CD4-positive, alpha-beta T cell treated with Interleukin-15 for 4 hours (primary cell): ENCODE measurements at places on chromosomes 5 and 9.

DNA sequence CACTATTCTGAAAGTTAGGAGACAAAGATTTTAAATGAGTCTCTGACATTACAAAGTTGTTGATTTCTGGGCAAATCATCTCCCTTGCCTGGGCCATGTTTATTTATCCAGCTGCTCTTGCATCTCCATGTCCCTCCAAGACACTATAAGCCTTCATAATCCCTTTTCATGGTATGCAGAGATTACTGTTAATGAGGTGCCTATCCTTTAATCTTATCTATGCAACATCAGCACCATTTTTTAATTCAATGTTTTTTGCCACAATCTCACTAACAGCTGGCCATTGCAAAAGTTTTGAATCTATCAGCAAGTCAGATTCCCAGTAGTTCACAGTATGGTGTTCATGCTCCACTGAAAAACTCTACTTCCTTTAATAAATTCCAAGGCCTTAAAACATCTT, 108.5 kb upstream of the PTPRD start:
- DNase-seq: no peak

GRCh38 chr9:14909961-14910805, at the start of gene FREM1:
TSS of gene FREM1 (minus strand) at chr9:14910428. CDS start at chr9:14868977, 41,451 bp downstream.
- no peak for DNase-seq

- no peak for DNase-seq
Measured at GRCh38 chr9:123725389-123725788, 204.5 kb downstream of the DENND1A start.

DNA sequence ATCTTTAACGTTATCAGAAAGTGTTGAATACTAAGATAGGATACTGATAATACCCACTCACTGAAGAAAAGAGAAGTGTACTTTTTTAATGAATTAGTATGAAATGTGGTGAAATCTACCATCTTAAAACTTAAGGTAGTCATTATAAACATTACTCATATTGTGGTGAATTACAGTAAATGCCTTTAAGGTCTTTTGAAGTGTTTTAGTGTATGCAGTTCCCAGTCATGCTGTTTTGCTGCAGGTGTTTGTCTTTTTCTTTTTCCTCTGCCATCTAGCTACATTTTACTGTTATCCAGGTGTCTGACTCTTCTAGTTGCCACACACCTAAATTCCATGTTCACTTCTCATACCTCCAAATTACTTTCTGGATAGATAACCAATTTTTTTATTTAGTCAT, 72.6 kb downstream of the ERMP1 start:
- DNase-seq: no peak

DNA sequence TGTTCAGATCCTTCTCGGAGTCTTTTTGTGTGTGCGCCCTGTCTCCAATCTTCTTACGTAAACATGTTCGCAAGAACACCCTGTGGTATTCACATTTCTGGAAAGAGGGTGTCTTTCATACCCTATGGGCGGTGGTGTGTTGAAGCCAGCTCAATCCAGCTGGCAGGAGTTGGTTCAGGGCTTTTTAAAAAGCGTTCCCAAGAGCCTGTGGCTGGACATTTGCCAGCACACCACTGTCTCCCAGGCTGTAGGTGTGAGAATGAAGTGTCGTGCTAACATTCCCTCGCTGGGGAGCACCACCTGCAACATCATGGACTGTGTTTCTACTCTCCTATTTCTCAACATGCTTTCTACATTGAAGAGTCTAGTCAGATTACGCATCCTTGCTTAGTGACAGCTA, 51.7 kb downstream of the S1PR3 start:
- DNase-seq: no peak

DNA sequence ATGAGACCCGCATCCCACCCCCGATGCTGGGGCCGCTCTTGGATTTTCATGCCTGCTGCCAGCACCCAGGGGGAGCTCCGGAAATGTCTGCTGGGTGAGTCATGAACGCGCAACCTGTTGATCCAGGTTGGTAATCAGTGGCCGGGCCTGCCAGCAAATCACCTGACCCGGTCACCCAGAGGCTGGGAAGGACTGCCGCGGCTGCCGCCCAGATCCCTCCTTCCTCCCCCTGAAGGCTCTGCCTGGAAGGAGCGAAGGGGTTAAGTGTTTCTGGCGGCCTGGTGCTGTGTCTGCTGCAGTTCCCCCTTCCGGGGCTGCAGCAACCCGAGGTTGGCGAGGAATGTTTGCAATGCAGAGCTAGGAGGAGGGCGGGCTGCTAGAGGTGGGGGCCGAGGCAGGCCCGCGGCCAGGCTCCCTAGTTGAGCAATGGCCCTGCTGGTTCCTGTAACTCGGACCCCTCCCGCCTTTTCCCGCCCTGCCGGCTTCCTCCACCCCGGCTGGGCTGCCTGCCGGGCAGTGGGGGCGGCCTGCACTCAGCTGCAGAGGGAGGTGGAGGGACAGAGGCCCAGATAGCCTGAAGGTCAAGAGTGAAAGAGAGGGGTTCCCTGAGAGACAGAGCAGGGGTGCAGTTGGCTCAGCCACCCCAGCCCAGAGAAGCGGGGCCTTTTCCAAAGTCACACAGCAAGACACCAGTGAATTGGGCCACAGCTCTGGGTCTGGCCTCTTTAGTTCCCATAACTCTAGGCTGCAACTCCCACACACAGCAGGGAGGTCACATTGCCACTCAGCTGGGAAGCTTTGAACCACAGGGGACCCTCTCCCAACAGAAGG, 156.3 kb upstream of the IER5L start:
- no peak for DNase-seq

DNA sequence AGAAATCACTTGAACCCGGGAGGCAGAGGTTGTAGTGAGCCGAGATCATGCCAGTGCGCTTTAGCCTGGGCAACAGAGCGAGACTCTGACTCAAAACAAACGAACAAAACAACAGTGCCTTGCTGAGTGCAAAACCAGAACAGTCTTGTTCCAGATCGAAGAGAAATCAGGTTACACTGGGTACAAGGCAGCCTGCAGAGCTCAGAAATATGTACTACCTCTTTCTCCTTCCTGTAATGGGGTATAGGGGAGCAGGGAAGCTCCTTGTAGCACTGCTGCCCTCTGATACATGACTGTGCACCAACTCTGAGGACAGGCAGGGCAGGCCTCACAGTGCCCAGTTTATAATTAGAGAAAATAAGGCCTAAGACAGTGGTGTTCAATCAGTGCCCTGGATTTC, 24.7 kb downstream of the TBC1D2 start:
- no peak for DNase-seq

GRCh38 chr9:35272989-35273388, 111.2 kb downstream of the UNC13B start:
- no peak for DNase-seq

GRCh38 chr9:97802276-97802675, 50.8 kb upstream of the FOXE1 start:
- DNase-seq: no peak

DNA sequence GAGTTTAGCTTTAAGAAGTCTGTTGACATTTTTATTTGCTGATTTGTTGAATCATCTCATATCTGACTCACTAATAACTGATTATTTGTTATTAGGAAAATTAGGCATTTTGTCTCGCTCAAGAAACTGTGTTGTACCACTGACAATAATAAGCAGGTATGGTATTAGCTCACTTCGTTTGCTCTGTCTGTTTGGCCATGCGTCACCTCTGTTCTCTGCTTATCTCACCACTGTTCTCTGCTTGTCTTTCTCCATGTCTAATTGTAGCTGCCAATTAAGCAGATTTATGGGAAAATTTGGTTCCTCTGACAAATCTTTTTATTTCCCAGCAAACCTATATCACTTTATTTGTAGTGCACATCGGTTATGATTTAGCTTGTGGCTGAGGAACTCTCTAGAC, 138.9 kb downstream of the WDR41 start:
- no peak for DNase-seq

DNA sequence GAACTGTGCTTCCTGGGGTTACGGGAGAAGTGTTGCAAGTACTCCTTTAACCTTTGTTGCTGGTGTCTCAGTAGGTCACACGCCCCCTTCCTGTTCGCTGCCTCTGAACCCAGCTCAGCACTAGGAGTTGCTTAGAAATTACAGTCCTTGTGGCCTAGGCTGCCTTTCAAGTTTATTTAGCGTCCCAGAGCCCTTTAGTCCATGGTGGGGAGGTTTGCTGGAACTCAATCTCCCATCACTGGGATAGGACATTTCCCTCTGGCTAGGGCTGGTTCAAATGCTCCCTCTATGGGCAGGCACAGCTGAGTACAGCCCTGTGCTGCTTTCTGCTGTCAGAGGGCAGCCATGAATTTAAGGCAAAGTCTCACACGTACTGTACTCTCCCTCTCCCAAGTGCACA, 4.7 kb downstream of the IFNA8 start:
- no peak for DNase-seq

GRCh38 chr5:60744682-60745081, 44.7 kb upstream of the DEPDC1B start:
- DNase-seq: no peak

DNA sequence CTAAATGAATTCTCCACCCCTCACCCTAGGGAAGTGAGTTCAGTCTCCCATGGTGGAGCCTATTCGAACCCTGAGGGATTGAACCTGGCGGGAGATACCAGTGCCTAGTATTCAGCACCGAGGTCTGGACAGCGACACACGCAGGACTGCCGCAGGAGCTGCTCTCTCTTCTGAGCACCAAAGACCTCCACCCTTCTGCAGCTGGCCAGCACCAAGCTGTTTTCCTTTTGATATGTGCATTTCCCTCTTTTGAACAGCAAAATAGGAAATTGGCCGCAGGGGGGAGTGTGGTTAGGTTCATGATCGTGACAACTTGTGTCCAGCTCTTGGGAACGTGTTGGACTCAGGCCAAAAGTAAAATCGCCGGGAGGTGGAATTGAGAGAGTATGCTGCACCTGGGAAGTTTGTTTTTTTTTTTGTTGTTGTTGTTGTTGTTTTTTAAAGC, 1.2 kb upstream of the PCSK1 start:
- DNase-seq: no peak

DNA sequence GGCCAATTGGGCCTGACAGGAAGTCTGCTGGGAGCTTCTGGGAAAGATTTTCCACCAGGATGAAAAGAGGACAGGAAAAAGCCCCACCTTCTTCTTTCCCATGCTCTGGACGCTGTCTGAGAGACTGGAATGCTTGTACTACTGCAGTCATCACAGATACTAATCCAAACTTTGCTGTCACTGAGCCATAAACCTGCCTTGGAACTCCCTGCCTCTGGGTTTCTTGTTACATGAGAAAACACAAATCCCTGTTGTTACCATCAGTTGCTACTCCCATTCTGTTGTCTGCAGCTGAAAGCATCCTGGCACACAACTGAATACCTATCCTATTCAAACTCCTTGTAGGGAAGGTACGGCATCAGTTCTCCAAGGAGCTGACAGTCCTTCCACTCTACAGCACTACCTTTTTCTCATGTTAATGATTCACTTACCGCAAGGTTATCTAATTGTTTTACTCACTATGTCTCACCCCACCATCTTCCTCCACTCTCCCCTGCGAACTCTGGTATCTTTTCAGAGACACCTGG, 167.5 kb downstream of the CDK5RAP2 start:
- no peak for DNase-seq

GRCh38 chr5:54302267-54302687, 8.1 kb downstream of the ARL15 start:
- DNase-seq: no peak

GRCh38 chr5:150618163-150618562, 22.3 kb upstream of the SYNPO start:
- DNase-seq: no peak

DNA sequence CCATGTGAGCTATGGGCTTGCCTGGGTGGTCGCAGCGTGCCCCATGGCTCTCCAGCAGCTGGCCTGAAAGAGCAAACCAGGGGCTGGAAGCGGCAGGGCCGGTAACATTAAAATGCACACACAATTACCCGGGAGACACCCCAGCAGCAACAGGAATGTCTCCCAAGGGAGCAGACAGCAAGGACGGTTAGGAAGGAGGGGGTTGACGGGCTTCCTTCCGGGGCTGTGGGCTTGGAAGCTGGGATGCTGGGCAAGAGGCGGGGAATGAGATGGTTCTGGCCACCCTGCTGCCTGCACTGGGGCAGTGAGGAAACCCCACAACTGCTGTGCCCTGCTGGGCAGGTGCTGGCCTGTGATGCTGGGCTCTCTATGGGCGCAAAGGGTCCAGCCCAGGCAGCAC, 71.8 kb upstream of the ADAMTS2 start:
- DNase-seq: no peak

- DNase-seq: no peak
Measured at GRCh38 chr9:131252120-131252519, 24.2 kb downstream of the FAM78A start.

DNA sequence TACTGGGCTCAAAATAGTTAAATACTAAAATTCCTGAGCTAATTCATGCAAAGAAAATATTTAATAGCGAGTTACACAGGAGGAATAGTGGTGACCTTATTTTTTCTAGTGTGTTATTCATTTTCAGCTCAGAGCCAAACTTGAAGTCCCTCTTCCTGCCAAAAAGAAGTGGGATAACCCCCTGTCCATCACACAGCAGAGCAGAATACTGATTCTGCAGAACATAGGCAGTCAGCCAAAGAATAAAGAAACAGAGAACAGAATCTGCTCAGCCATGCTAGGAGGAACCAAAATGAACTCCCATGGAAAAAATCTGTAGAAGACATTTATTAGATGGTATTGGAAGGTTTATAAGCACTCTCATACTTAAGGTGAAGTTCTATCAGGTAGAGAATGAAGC, 49.4 kb upstream of the GRIN3A start:
- DNase-seq: no peak

DNA sequence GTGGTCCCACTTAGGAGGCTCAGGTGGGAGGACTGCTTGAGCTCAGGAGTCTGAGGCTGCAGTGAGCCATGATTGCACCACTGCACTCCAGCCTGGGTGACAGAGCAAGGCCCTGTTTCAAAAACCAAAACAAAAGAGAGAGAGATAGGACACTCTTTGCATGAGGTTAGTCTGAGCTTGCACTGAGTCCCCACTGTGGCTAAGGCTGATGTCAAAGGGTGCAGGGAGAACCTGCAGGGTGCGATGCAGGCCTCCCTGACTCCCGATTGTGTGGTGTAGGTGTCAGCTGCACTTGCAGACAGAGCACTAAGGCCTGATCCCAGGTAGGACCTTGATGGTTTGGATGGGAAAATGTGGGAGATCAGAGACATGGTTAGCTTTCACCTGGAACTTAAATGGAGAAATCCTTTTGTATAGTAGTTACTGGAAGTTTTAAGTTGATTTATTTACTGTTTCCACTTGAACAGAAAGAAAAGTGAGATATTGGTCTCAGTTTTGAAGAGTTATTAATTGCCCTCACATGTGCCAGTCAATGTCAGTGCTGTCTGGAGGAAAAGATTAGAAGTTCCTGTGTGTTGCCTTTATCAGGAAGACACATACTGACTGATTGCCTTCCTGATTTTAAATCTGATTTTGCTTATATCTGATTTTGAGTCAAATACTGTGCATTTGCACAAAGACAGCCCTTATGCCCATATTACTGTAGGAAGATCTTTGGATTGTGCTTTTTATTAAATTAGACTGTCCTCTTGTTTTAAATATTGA, 260.0 kb downstream of the MAST4 start:
- no peak for DNase-seq

GRCh38 chr9:3963643-3964369, 336.1 kb downstream of the GLIS3 start:
- DNase-seq: no peak
